ENCODE measurements at places on chromosomes 1 and 21.

GRCh38 chr1:154716011-154716410, 108.0 kb upstream of the ADAR start:
- no peak for DNase-seq

DNA sequence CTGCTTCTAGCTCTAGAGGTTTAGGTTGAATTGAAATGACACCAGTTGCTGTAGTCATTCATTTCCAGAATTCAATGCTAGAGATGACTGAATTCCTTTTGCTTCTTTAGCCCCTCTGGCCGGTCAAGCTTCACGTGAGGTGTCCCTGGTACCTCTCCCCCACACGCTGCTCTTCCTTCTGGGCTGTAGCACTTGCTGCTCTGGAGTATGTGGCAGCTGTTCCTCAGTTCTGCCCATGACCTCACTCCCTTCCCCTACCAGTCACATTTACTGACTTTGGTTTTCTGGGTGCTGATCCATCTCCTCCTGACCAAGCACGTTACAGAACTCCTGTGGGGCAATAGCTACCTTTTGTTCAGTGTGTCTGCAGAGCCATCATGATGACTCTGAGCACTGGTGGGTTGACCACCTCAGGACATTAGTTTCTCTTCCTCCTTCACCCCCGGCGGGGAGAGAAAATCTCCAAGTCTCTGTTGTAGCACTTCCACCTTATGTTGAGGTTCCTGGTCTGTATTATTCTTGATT, 128.1 kb downstream of the HHAT start:
- no peak for DNase-seq

DNA sequence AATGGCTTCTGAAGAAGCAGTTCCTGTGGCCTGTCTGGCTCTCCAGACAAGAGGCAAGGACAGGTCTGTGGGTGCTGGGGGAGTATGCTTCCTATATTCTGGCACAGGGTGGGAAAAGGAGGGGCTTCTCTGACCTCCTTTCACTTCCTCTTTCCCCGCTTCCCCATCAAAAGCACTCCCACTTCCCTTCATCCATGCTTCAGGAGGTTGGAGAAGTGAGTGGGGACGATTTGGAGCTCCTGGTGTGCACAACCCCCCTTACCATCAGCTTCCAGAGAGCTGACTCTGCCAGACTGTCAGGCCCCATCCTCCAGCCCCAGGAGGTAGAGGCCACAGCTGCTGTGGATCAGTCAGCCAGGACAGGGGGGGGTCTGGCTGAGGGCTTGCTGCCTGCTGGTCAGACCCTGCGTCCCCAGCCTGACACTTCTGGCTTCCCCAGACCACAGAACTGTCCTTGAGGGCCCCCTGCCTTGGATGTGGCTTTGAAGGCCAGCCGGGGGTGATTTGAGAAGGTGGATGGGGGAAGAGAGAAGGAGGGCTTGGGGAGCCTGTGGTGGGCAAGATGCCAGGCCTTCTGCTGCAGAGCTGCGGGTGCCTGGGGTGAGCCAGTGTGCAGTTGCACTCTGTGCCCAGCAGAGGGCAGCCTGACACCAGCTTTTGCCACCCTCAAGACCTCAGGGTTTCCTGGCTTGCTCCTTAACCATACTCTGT, 21.5 kb upstream of the TMEM222 start:
- DNase-seq = peak; percentile 56

DNA sequence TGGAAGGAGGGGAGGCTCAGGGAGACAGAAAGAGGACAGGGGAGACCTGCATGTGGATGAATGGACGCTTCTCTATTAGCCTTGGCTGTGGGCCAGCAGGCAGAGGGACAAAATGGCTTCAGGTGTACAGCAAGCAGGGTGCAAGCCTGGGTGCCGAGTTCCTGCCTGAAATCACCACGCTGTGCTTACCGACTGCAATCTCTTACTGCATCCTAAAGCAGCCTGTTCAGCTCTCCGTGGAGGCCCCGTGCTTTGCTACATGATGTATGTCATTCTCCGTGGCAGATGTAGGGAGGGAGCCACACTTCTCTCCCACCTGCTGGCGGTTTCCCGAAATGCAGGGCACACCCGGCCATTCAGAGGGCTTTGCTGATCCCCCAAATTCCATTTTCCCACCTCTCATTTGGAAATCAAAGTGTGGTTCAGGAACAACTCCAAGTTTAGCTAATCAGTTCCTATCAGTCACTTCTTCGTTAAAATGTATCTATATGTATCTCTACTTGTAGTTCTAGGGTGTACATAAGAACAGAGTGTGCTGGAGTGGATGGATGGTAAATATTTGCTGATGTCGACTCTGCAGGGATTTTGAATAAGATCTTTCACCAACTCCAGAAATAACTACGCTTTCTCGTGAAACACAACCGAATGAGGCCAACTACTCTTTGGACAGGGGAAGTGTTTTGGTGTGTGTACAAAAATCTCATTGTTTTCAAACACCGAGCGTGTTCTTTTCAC, 122.3 kb upstream of the BACE2 start:
- no peak for DNase-seq

DNA sequence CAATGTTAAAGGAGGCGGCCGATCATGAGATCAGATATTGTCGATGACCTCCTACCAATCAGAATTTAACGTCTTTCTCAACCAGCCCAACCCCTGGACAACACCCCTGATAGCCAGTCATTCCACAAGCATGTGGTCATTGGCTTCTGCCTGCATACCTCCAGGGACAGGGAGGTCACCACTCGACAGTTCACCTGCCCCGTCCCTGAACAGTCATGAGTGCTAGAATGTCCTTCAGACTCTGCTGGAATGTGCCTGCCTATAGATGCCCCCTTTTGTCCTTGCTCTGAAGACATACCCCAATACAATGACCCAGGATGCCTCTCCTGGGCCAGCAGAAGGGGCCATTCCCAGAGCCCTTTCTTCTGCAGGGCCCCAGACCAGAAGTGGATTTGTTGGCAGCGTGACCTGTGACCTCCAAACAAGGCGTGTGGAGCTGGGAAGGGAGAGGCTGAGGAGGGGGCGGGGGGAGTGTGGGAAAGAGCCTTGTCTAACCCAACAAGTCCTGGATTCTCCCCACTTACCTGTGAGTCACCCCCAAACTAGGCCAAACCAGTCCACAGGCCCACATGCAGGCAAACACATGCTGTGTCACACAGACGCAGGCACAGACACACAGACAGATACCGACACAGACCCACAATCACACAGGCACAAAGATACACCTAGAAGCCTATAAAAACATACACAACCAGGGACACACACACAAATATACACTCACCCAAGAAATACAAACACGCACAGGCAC, 2.2 kb downstream of the CRYBG2 start:
- no peak for DNase-seq

DNA sequence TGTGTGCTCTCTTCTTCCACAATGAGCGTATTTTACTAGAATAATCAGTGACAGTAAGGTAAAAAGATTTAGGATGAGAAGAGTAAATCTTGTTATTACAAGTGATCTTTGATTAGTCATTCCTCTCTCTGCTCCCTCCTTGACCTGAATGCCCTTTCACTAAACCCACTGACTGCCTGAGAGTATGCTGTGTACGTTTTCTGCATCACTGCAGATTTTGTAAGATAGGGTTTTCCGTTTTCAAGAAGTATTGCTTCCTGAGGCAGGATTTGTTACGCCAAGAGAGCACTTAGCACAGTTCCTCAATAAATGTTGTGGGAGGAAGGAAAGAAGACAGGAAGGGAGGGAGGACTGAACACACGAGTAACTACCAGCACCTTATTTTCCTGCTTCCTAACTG, 7.7 kb upstream of the LAMB3 start:
- no peak for DNase-seq

DNA sequence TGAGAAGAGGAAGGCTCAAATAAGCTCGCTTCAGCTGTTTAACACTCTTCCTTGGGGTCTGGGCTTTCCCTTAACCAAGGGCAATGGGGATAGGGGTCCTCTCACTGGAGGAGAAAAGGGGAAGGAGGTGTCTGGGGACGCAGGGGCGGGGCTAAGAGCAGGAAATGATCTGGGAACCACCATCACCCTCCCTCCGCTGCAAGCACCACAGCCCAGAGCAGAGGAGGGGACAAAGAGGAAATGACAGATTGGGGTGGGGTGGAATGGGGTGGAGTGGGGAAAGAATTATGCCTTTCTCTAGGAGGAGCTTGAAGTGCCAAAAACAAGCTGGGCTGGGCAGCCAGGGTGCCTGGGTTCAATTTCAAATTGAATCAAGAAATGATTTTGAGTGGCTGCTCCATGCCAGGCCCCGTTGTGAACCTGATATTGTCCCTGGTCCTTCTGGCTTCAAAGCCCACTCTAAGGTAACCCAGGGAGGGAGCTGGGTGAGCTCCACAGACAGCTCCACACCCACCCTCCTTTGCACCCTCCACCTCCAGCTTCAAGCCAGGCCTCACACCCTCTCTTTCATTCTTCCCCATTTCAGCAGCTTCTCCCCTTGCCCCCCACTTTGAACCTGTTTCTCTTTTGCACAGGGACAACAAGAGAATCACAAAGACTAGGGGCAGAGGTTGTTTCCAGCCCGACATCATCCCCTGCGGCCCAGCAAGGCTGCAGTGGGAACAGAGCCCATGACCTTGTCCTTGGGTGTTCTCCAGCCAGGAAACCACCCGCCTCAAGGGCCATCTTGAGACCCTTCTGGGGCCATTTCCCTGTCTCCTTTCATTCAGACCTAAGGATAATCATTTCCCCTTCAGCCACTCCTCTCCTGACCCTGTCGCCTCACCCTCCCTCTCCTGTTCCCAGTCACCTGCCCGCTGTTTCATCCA, 1.1 kb downstream of the ARHGAP30 start:
- peak; percentile 57 for DNase-seq

- DNase-seq = no peak
Observed at GRCh38 chr1:231187571-231187970, 25.7 kb downstream of the TRIM67 start.

- DNase-seq = peak; percentile 19
Observed at GRCh38 chr1:28199328-28200233, 23.1 kb upstream of the PTAFR start.

GRCh38 chr21:31915566-31915965, 42.7 kb downstream of the HUNK start:
- no peak for DNase-seq
